ENCODE measurements at places on chromosomes 1 and 21. TPM values are rescaled to one million over a fixed set of nuclear protein-coding genes. Genes with fewer than 3 reads are reported as not detected.

Gene BEND5
- 19.5 TPM for total RNA-seq

Gene RHD
- not detected for total RNA-seq

Gene RUNX3
- 127 TPM for total RNA-seq

GRCh38 chr1:235767795-235768194 is 98.9 kb downstream of the LYST start:
- H3K4me3 ChIP-seq: no peak overlapping the region
- no peaks in the 10 kb centered on the region for H3K27me3 ChIP-seq
- H3K27ac ChIP-seq: no peak overlapping the region
- peaks cover 17% of the 10 kb centered on the region for H3K36me3 ChIP-seq

GRCh38 chr1:230797942-230798365 is 50.8 kb downstream of the CAPN9 start:
- no peak for DNase-seq
- H3K4me1 ChIP-seq: no peaks in the 10 kb centered on the region
- no peak overlapping the region for H3K27ac ChIP-seq
- H3K4me3 ChIP-seq: no peak overlapping the region
- H3K27me3 ChIP-seq: no peaks in the 10 kb centered on the region
- no peaks in the 10 kb centered on the region for H3K36me3 ChIP-seq
